Hindlimb muscle (tissue), 1 donor: ENCODE measurements at places on chromosomes 1 and 21. TPM values are rescaled to one million over a fixed set of nuclear protein-coding genes. Genes with fewer than 3 reads are reported as not detected.

GRCh38 chr1:201719812-201720521 lies 109.0 kb upstream of the IPO9 start:
- peak; percentile 70 for DNase-seq

- no peak for DNase-seq
Measured at GRCh38 chr1:27804791-27805190, 25.8 kb upstream of the PPP1R8 start.

- DNase-seq = no peak
Measured at GRCh38 chr1:27005648-27006496, 6.8 kb downstream of the TENT5B start.

GRCh38 chr1:156709757-156710489 lies 4.5 kb upstream of the CRABP2 start:
- peak; percentile 65 for DNase-seq

DNA sequence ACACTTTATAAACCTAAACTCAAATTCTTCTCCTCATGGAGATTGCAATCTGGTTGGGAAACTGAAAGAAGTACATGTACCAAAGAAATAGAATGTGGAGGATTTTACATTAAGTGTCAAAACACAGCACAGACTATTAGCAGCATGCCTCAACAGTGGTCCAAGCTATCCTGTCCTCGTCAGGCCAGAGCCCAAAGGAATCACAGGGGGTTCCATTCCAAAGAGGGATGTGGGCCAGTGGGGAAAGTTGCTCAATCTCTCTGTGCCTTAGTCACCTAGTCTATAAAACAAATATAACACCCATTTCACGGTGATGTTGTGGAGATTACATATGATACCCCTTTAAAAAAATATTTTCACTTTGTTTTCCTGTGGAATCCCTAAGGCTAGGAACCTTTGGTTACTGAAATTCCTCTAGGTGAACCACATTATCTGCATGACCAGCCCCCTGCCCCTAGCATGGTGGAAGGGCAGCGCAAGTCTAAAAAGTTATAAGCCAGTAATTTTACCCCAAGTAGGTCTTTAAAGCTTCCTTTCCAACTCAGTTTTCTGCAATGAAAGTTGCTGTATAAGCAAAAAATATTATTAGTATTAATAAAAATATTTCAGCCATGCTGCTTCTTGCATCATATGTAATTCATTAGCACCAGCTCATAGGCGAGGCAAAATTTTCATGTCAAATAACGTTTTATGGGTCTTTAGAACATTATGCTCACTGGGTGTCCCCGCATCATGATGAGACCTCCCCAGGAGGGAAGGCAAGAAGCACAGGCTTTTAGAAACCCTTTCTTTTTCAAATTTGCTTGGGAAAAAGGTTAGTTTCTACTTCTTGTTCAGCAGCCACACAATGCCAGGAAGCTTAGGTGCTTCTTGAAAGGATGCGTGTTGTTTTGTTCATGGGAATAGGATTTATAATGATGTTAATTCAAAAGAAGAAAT lies 548.8 kb upstream of the PKN2 start:
- no peak for DNase-seq

- DNase-seq = no peak
Measured at GRCh38 chr1:38274974-38275373, 228.4 kb upstream of the POU3F1 start.

- DNase-seq = no peak
Measured at GRCh38 chr1:234244482-234244881, 128.8 kb upstream of the COA6 start.

DNA sequence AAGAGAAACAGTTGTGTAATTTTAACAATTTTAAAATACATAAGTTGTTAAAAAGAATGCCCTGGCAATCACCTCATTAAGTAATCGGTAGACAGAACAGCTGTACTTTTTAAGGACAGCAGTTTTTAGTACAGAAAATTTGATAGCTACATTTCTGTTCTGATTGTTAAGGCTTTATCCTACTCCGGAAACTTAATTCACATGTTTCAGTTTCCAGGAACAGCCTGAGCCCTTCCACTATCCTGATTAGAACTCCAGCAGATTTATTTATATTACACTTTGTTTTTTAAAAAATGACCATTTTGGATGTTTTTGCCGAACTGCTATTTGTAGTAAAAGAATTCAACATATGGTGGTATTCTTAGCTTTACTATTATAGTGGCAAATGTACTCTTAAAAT lies 8.7 kb downstream of the PRRC2C start:
- DNase-seq = no peak

- DNase-seq = no peak
Measured at GRCh38 chr1:43708002-43708410, 670 bp downstream of the ST3GAL3 start.

DNA sequence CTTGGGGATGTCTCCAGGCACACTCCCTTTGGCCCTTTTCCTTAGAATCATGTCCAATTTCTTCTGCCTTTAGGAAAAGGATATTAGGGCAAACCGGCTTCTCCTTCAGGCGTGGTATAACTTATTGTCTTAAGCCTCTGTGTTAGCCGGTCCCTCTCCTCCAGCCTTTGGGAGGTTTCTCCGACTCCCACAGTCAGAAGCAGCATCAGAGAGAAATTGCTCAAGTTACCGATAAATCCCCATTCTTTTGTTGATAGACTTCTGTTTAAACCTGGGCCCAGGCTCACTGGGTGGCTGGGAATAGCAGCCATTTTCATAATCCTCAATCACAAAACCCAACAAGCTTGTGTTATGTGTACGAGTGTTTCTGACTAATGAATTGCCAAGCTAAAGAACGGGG lies 85.4 kb upstream of the KAZN start:
- DNase-seq = no peak

- DNase-seq = no peak
Measured at GRCh38 chr1:56512724-56513494, 66.5 kb downstream of the PLPP3 start.

DNA sequence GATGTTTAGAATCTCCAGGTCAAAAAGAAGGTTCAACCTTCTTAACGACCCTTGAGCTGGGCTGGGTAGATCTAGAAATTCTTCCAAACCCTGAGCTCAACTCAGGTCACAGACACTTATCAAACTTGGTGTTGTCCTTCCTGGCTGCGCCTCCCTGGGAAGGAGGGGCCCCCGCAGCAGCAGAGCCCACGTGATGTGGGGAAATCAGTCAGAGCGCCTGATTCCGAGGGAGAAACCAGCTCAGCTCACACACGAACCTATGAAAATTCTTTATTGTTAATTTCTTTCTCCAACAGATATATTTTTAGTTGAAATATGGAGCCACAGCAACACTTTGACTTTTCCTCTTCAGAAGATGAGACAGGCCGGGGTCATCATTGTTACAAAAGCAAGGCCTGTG lies 24.3 kb upstream of the CLSTN1 start:
- no peak for DNase-seq

DNA sequence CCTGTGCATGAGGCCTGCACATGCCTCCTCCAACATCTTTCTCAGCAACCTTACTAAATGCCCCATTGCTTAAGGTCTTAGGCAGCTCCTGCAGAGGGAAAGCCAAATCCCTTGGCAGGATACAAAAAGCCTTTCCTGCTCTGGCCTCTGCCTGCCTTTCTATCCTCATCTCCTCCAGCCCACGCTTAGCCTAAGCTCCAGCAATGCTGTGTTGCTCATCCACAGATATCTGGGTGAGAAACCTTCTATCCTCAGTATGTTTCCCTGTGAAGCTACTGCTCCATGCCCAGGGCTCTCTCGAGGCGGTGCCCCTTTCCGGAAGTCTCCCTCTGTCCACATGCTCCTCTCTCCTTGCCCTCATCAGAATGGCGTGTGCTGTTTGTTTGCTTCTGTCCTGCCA lies 37.0 kb upstream of the CCSAP start:
- DNase-seq = no peak

GRCh38 chr1:116496380-116496779 lies 74.4 kb downstream of the CD58 start:
- DNase-seq = no peak

DNA sequence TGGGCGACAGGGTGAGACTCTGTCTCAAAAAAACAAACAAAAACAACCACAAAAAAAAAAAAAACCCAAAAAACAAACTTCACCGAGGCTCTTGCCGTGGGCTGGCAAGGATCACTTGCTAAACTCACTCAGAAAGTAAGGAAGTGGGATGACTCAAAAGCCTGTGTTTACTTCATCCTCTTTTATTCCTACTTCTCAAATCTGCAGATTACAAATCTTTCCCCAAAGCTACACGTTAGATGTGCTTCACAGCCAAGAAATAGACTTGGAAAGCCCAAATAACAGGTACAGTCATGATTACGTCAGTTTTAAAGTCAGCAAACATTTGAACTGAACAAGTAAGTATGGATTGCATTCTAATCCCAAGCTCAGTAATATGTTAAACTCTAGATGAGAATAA lies 359.3 kb downstream of the ADGRL2 start:
- no peak for DNase-seq

GRCh38 chr1:68600049-68600661 lies 103.3 kb upstream of the DEPDC1 start:
- peak; percentile 19 for DNase-seq

The SEMA6C gene
- polyA plus RNA-seq = 120 TPM

The S100A9 gene
- polyA plus RNA-seq = 17.0 TPM

The OR2L13 gene
- polyA plus RNA-seq = not detected

The LCE1A gene
- not detected for polyA plus RNA-seq

The HAO2 gene
- not detected for polyA plus RNA-seq

The PDZK1 gene
- 1.1 TPM for polyA plus RNA-seq

The PPFIA4 gene
- polyA plus RNA-seq = 69.4 TPM
